ENCODE measurements at places on chromosomes 4 and X. TPM values are rescaled to one million over a fixed set of nuclear protein-coding genes. Genes with fewer than 3 reads are reported as not detected.

GRCh38 chr4:123889507-123889906 is 492.9 kb downstream of the SPRY1 start:
- no peak for DNase-seq

The GPR50 gene
- total RNA-seq: not detected

GRCh38 chr4:48779095-48779997 is 733 bp downstream of the FRYL start:
- DNase-seq: peak; percentile 84

- DNase-seq: no peak
These were observed 70.7 kb upstream of the HCCS start for GRCh38 chrX:11040405-11040804.

DNA sequence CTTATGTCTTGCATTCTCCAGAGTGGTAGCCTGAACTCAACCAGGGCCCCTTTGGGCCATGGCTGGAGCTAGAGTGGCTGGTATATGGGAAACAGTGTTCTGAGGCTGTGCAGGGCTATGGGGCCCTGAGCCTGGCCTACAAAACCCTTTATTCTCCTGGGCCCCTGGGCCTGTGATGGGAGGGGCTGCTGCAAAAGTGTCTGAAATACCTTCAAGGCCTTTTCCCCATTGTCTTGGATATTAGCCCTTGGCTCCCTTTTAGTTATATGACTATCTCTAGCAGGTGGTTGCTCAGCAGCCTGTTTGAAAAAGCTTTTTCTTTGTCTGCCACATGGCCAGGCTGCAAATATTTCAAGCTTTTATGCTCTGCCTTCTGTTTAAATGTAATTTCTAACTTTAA is 22.5 kb downstream of the APOOL start:
- DNase-seq: no peak

GRCh38 chrX:122092978-122093377 is 1045.6 kb downstream of the GLUD2 start:
- DNase-seq: no peak

DNA sequence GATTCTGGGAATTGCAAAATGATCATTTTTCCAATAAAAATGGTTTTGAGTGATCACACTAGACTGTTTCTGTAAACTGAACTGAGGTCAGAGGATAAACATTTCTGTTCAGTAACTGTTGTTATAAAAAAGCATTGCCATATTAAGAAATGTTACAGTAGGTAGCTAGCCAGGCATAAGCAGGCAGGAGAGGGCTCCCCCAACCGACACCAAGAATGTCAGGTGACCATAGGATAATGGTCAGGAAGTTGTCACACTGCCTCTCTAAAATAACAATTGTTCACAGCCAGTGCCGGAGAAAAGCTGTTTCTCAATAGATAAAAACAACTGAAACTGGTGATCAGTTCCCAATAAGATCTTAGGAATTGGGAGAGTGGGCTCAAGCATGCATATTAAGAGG is 306.2 kb upstream of the SLIT2 start:
- DNase-seq: no peak

- no peak for DNase-seq
These were observed 26.6 kb upstream of the C4orf50 start for GRCh38 chr4:6044805-6045204.

The FAM13A gene
- total RNA-seq: 18.0 TPM

GRCh38 chr4:16027626-16028025 is 56.2 kb downstream of the PROM1 start:
- no peak for DNase-seq

The MGAT4D gene
- total RNA-seq: not detected

GRCh38 chr4:8090312-8090711 is 68.3 kb downstream of the ABLIM2 start:
- no peak for DNase-seq

DNA sequence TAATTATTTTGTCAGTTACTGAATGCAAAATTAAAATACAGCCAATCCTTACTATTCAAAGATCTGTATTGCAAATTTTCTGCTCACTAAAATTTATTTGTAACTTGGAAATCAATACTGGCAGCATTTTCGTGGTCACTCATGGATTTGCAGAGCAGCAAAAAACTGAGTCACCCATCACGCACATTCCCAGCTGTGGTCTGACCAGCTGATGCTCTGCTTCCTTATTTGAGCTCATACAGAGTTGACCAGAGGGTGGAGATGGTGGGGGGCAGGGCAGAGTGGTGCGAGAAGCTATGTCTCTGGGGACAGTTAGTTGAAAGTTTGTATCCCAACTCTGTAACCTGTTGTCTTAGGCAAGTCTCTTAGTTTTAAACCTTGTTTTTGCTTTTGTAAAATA is 214.8 kb downstream of the SPCS3 start:
- no peak for DNase-seq

DNA sequence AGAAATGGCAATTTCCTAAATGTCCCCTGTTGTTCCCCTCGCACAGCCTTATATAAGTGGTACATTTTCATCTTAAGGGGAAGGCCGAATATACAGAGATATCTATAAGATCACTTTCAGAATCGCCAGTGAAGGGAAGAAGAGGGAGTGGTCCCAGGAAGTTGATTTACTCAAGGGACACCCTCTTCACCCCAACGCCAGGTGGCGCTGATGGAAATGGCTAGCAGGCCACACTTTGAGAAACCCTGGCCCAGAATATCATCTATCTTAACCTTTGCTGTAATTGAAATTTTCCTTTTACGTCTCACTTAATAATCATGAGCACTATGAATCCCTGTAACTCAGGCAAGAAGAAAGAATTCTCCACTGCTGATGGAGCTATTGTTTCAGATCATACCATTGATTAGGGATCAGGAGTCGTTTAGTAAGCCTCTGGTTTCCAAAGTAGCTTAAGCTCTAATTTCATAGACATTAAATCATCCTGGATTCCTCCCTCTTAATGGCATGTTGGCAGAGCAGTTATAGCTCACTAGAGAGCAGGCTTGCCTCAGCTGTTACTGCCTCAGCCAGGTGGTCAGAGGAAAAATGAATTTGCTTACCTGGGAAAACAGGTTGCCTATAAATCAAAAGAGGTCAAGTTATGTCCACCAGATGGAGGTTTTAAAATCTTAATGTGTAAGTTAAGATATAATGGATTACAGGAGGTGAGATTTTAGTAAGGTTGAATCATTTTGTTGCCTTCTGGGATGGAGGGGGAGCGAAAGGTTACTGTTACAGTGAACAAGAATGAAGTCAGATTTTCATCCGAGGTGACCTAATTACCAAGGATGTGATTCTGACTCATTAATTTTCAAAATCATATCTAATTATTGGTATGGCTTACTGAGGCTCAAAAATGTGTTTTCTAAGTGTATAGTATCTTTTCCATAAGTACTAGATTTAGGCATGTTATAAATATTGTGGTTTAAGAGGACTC is 941.2 kb upstream of the TENM3 start:
- peak; percentile 43 for DNase-seq

DNA sequence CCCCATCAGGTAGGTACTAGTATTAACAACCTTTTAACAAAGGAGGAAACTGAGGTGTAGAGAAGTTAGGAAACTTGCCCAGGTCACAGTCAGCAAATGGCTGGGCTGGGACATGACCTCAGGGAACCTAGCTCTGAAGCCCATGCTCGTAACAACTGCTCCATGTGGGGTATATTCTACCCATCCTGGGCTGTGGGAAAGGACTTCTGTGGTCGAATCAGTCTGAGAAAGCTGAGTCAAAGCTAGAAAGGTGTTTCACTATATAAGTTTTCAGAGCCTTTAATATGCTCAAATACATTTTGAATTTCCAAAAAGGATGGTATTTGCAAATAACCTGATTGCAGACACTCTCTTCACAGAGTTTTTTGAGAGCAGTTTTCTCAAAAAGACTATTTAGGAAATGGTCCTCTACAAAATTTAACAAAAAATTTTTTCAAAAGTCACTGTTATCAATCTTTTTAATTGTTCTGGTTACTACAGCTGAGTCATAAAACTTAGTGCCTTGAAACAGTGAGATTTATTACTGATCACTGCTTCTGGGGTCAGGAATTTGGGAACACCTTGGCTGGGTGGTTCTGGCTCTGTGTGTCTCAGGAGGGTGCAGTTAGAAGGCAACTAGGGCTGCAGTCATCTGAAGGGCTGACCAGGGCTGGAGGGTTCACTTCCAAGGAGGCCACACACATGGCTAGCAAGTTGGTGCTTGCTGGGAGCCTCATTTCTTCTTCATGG is 53.6 kb downstream of the NSG1 start:
- DNase-seq: no peak

DNA sequence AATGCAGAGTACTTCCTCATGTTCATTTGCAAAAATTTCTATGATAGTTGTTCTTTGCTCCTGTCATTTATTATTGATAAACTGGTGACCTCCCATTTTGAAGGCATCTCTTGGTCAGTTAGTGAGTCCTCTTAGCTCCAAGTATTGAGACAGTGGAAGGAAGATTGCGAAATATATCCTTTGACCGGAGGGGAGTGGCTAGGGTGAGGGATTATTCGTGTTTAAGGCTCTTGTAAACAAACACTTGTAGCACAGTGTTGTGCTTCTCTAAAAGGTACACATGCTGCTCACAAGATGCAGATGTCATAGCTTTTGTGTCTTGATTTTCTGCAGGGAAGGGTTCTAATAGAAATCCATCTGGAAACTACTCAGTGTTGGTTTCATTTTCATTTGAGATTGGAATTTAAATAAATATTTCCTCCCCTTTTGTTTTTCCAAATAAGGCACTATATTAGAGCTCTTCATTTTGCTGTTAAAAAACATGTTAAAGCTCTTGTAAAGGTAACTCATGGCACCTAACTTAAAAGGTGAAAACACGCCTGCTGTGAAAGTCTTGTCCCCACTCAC is 21.8 kb downstream of the TXLNG start:
- no peak for DNase-seq

- no peak for DNase-seq
These were observed 335.0 kb upstream of the TENM3 start for GRCh38 chr4:181908168-181908567.

The IL1RAPL1 gene
- total RNA-seq: 3.1 TPM

DNA sequence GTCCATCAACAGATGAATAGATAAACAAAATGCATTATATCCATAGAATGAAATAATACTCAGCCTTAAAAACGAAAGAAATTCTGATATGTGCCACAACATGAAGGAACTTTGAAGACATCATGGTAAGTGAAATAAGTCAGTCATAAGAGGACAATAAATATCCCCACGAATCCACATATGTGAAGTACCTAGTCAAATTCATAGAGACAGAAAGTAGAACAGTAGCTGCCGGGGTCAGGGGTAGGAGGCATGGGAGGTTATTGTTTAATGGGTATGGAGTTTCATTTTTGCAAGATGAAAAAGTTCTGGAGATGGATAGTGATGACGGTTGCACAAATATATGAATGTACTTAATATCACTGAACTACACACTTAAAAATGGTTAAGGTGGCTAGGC is 151.6 kb upstream of the MAP3K15 start:
- no peak for DNase-seq

The TMEM31 gene
- total RNA-seq: not detected

- peak; percentile 63 for DNase-seq
These were observed 632 bp upstream of the PCDH7 start for GRCh38 chr4:30719454-30720020.

DNA sequence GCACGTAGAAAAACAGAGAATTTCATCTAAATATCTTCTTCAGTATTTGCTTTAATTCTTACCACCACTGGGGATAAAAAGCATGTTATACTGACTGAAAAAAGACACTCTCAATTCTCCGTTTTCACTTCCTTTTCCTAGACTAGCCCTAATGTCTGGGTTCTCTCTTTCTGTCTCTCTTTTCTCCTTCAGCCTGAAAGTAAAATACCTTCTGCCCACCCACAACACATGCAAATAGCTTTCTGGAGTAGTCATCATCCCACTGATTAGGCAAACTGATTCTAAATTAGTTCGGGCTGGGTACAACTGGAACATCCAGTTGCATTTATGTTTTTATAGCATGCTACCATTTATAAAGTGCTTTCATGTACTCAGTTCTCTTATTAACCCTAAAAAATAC is 142.4 kb upstream of the ANKRD50 start:
- no peak for DNase-seq

The IL2RG gene
- total RNA-seq: 0.89 TPM

DNA sequence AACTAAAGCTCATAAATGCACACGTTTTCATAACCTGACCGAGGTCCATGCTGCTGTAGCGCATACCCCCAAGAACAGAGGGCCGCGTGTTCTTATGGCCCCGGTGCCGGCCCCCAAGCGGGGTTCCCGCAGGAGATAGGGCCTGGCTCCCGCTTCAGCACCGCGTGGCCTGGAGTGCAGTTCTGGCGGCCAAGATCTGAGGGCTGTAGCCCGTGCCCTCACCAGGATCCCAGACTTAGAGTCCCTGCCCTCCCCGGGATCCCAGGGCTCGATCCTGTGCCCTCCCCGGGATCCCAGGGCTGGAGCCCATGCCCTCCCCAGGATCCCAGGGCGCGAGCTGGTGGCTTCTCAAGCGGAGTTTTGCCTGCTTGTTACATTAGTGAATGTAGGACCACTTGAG is 1.0 kb upstream of the GRPEL1 start:
- no peak for DNase-seq

DNA sequence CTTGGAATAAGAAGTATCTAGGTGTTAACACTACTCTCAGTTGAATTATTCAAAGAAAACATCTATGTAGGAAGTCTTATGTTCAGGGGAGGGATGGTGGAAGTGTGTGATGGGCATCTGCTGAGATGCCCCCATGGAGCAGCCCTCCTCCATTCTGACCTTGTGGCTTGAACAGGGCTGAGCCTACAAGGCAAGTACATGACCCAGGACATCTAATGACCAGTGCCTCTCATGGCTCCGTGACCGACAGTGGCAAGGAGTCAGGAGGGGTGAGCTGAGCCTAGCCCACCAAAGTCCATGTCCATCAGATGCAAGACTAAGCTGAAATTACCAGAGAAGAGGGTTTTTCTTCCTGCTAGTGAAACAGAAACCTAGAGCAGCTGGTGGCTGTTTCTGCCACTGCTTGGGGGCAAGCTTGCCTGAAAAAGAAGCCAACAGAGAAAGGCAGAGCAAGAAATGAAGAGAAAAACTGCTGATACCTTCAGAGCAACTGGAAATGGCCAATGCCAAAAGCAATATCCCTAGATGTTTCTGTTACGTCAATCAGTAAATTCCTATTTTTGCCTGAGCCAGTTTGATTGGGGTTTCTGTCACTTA is 113.5 kb downstream of the TSPAN5 start:
- DNase-seq: no peak

DNA sequence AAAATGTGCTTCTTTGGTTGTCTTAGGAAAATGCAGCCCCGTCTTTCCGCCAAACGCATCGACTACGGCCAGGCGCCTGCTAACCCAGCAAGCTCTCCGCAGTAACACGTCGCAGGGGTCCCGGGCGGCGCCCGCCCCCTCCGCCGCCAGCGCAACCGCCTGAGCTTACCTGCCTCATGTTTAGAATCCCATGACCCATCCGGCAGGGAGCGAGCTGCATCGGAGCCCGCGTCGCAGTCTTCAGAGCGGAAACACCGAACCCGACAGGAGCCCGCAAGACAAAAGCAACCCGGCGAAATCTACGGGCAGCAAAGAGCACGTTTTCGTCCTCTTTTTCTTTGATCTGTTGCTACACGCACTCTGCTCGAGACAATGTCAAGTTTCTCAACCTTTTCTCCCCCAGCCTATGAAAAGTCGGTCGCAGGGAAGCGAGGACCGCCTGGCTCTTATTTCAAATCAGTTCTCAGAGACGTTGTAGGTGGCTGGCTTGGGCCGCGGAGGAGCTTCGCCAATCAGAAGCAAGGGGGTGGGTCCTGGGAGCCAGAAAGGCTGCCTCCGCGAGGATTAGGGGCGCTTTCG is at the start of gene MID1:
Gene MID1 (minus strand): TSS at position 465 of the 579 bp plus-strand sequence. CDS start 53,038 bp downstream, outside the sequence.
- DNase-seq: peak; percentile 79

- DNase-seq: peak; percentile 38
These were observed 4.4 kb upstream of the AFM start for GRCh38 chr4:73477176-73477575.

The TMEM255A gene
- 1.1 TPM for total RNA-seq

All from Right ventricle myocardium superior (tissue), 1 donor.